Stromal cell of bone marrow (primary cell): ENCODE measurements at places on chromosomes 12 and 14.

DNA sequence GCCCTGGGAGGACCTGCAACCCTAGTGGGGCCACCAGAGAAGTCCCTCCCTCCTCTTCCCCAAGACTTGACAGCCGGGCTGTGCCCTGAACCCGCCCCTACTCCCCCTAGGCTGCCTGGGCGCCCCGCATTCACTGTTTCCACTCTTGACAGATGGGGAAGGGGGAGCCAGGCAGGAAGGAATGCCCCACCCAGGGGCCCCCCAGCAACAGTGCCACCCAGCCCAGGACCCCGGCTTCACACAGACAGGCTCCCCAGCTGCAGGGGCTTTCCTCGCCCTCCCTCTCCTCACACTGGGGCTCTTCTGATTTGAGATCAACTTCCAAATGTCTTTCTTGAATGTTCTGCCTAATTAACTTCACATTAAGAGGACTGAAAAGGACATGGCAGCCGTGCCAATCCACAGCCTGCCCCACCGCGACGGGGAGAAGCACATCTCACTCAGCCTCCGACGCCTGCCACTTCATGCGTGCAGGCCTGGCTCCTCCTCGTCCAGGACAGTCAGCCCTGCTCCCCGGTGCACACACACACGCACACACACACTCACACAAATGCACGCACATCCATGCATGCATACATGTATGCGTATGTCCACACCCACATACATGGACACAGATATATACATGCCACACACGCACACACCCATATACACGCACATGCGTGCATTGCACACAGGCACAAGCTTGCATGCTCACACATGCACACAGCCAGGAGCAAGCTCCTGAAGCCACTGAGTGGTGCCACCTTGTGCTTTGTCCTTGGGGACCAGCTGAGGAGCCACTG lies 19.6 kb upstream of the C14orf180 start:
- DNase-seq, result no peak

GRCh38 chr14:88196925-88197324 lies 126.1 kb downstream of the KCNK10 start:
- DNase-seq, result no peak

GRCh38 chr14:102140750-102141145 lies 1.1 kb downstream of the WDR20 start:
- no peak for DNase-seq

DNA sequence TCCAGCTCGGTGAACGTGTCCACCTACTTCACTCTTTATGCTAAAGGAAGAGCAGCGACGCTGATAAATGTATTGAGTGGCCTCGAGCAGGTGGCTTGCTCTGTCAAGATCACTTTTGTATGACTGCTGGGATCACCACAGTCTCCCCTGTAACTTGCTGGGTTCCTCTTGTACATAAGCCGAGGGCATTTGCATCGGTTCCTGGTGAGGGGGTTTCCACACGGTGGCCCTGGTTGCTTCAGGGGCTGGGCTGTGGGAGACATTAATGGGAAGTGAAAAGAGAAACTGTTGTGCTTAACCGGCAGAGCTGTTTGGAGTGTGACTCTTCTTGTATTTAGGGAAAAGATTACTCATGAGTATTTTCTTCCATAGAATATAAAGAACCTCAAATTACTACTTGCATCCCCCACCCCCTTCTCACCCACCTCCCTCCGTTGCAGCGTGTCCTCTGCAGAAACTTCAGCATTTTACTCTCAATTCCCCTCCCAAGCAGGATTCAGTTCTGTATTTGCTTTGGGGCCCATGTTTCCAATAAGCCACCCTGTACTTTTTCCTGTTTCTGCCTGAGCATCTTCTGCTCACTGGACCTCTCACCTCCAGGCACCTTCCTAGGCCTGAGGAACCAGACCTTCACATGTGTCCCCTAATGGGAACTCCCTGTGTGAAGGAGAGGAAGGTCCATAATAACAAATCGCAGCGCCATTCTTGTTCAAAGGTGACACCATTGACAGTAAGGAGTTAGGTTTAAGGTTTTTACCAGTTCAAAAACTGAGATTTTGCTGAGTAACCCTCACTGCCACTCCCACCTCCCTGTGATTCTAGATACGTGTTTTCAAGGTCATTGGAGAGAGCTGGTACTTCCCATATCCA lies 187.0 kb downstream of the ETV6 start:
- DNase-seq, result no peak

GRCh38 chr14:79161571-79161970 lies 991.4 kb downstream of the NRXN3 start:
- peak; percentile 13 for DNase-seq

DNA sequence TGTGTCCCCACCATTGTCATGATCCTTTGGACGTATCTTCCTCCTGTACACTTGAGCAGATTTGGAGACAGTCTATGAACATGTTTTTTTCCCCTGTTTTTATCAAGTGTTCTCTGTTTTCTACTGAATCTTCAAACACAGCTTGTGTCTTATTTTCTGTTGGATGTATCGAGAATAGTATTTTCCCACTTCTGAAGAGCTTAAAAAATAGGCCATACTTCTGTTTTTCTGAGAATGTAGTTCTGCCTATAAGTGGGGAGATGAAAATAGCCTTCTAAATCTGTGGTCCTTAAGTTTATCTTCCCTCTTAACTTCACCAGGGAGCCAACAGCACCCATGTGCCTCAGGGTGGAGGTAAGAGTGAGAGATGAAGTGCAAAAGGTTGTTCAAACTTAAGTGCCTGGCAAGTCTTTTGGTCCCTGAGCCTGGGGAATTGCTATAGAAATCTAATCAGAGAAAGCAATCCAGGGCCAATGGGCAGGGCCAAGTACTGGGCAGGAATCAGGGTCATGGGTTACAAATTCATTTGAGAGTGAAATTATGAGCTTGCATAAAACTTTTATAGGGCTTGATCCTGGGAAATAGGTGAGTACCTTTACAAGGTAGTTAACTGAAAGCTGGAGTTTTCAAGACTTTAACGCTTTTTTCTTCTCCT lies 58.9 kb downstream of the ARF6 start:
- DNase-seq, result no peak

DNA sequence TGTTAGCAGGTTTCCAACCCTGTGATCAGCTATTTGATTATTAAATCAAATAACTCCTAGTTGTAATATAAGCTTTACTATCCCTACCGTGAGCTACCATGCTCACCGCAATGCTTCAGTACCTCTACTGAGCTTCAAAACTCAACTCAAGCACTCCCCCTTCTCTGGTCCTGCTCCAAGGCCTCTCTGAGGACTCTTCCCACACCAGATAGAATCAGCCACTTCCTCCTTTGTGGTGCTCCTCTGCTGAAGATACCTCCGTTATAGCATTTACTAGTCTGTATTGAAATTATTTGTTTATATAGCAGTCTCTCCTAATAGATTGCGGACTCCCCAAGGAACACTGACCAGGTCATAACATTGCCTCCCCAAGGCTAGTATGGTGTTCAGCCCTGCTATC lies 17.5 kb downstream of the AREL1 start:
- DNase-seq, result no peak

- DNase-seq, result no peak
These were observed 14.4 kb downstream of the GOLGA3 start for GRCh38 chr12:132814232-132814631.

- DNase-seq, result no peak
These were observed 729 bp upstream of the M6PR start for GRCh38 chr12:8950221-8950527.

DNA sequence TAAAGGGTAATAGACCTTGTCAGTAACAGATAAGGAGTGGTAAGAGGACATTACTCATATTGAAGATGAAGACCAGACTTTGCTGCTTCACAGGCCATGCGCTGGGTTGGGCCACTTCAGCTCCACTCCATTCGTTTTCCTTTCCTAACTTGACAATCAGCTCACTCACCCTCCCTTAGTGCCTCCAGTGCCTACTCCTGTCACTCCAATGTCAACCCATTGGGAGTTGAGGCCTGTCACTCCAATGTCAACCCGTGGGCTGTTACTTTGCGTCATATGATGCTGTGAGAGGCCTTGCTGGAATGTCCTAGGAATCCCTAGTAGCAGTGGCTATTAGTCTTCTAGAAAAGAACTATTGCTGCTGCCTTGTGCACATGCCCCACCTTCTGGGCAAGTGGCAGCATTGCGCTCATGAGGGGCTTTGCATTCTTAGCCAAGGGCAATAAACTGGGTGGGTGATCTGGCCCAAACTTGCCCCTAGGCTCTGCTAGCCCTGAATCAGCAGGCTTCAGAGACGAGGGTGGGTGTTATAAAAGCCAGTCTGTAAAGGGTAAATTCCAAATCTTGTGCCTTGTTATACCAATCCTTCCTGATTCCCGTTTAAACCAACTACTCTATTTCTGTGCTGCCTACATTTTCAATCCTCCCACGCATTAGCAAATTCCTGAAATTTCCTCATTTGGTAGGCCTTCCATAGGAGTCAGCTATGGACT lies 36.1 kb downstream of the BAZ2A start:
- peak; percentile 58 for DNase-seq

- no peak for DNase-seq
These were observed 3.8 kb downstream of the ENDOU start for GRCh38 chr12:47721431-47721973.

DNA sequence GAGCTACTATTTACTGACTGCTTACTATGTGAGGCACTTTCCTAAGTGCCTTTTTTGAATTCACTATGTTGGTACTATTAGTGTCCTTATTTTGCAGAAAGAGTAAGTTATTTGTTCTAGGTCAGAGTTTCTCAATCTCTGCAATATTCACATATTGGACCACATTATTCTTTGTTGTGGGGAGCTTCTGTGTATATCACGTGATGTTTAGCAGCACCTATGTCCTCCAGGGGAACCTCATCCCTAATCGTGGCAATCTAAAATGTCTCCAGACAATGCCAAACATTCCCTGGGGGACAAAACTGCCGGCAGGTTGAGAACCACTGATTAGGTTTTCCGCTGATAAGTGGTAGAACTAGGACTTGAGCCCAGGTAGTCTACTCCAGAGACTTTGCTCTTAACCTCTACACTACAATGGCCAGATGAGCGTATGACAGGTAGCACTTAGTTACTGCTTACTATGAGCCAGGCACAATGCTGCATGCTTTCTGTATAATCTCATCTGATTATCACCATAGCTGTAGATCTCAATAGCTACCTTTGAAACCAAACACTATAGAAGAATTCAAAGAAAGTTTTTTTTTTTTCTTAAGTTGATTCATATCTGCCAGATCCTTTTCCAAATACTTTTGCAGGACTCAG lies 38.9 kb downstream of the NELL2 start:
- DNase-seq, result no peak

- peak; percentile 44 for DNase-seq
These were observed 104.1 kb downstream of the IGF1 start for GRCh38 chr12:102376181-102376747.

DNA sequence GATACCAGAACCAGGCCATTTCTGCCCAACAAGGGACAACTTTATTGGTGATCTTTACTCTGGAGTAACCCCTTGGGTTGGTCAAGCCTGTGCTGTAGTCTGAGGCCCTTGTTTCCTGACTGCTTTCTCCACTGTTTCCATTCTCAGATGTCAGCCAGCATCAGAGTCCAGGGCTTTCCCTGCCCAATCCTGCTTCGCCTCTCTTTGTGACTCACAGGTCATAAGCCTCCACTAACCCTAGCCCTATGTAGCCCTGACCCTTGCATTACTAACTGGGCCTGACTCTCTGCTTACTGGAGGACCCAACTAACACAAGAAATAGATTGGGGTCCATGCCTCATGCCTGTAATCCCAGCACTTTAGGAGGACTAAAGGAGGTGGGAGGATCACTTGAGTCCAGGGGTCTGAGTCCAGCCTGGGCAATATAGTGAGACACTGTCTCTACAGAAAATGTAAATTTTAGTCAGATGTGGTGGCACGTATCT lies 8.6 kb upstream of the SNRNP35 start:
- DNase-seq, result no peak

GRCh38 chr12:122868471-122869177 lies 27.3 kb downstream of the VPS37B start:
- DNase-seq, result no peak

DNA sequence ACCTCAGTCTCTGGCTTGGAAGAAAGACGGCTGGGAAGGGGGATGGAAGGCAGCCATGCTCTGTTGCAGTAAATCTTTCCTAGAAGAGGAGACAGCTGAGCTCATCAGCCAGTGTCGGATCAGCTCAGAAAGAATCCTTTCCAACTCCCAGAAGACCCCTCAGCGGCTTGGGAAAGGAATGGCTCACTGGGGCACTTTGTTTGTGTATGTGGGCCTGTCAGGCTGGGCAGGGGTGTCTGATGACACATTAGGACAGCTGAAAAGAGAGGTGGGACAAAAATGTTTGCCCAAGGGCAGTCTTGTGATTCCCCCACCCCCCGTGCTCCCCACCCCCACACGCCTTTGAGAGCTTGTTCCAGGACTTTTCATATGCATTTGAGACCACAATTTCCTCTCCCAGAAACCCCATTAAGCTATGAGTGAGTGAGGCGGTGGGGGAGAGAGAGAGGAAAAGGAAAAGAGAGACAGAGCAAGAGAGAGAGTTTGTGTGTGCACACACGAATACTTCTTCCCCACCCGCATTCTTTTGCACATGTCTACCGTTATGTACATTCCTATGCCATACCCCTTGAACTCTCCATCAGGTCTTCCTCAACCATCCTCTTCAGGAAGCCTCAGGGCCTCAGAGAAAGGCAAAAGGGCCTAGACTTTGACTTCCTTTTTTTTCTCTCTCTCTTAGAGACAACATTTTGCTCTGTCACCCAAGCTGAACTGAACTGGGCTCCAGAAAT lies 198.9 kb downstream of the ZFP36L1 start:
- DNase-seq, result no peak

DNA sequence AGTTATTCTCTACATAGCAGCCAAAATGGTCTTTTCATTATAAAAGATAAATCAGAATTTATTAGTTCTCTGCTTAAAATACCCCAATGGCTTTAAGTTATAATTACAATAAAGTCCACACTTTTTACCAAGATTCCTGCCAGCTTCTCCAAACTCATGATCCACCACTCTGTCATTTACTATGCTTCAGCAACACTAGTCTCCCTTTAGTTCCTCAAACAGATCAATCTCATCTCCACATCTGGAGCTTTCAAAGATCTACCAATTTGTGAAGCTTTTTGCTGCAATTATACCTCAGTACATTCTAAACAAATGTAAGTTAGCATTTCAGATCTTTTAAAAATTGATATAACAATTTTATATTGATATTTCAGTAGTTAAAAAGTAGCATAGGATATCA lies 24.9 kb downstream of the CATSPERB start:
- no peak for DNase-seq

DNA sequence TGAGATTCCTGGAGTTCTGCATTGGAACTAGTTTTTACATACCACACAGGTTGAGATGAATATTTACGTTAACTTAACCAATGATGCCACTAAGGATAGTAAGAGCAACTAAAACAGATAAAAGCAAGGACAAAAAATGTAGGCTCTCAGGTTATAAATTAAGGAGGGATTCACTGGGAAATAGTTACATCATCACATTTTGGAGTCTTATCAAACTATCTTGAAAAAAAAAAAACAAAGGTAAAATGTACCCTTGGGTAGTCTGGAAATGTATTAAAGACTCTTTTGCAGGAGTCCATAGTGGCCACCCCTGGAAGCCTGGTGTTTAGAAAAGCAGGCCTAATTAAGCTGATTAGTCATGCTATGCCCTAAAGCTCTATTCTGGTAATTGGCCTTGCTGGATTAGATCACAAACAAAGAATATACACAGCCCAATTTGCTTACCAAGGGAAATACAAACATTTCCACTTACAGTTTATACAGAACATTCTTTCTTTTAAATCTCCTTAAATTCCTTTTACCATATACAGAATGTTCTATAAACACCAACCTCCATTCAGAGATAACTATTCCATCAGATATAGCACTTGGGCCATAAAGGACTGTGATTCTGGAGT lies 39.3 kb downstream of the SLC25A47 start:
- no peak for DNase-seq

GRCh38 chr14:50578433-50578832 lies 18.5 kb downstream of the ATL1 start:
- no peak for DNase-seq
